ENCODE measurements at places on chromosomes 16 and 17.
A peak's percentile ranks its signal among the peaks of the same experiment; 100 is the strongest.

DNA sequence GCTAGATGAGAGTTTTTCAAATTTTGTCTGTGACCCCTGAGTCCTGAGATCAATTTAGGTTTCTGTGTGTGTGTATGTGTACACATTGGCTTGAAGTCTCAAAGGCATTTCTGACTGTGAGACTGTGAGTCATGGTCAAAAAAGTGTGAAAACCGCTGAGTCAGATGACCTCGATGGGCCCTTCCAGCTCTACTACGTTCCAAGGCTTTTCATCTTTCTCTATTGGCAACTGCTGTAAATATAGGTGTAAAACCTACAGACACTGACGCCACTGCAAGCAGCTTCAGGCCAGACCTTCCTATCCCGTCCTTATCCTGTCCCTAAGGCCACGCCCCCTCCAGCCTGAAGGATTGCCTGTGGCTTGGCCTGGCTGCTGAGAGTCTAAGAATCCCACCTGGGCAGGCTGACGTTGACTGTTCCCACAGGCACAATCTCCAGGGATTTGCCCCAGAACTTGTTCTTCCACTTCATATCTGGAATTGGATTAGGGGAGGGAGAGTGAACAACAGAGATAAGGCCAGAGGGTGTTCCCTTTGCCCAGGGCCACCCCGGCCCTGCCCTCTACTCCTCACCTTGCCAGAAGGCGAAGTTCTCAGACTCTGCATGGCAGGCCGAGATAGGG, 11.3 kb downstream of the OSBPL7 start:
- no peak for DNase-seq

DNA sequence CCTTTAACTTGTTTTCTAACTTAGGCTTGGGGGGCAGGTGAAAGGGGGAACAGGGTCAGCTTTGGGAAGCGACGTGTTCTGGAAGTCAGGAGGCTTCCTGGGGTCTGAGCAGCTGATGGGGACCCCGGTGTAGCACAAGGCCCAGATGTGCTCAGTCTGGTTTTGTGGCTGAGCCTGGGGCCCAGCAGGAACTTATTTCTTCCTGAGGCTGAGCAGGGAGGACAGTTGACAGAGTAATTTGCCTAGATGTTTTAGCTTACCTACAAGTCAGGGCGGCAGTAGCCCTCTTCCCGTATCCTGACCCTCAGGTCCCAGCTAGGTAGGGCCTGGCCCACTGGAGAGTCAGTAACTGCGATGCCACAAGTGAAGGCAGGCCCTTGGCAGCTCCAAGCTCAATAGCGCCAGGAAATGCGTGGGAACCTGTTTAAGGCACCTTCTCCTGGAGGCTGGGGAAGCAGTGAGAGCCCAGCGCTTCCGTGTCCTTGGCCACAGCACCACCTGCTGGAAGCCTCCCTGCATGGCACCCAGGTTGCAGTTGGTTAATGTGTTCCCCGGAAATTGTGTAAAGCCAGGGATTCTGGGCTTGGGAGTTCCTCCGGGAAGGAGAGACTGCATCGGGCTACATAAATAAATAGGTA, 5.2 kb downstream of the CCR7 start:
- peak; percentile 71 for DNase-seq

DNA sequence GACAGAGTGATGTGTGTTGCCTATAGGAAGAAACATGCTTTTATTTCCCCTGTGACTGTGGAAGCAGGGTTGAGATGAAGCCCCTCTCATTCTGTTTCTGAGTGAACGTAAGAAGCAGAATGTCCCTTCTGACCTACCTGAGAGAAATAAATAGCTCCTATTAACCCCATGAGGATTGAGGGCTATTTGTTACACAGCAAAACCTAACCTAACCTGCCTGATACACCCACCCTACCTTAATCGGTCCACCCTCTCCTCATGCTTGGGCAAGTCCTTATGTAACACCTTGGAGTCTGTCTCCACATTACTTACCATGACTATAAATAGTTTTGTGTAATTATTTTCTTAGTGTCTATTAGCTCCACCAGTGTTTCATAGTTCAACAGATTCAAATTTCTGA, 41.9 kb downstream of the SALL1 start:
- DNase-seq = no peak

DNA sequence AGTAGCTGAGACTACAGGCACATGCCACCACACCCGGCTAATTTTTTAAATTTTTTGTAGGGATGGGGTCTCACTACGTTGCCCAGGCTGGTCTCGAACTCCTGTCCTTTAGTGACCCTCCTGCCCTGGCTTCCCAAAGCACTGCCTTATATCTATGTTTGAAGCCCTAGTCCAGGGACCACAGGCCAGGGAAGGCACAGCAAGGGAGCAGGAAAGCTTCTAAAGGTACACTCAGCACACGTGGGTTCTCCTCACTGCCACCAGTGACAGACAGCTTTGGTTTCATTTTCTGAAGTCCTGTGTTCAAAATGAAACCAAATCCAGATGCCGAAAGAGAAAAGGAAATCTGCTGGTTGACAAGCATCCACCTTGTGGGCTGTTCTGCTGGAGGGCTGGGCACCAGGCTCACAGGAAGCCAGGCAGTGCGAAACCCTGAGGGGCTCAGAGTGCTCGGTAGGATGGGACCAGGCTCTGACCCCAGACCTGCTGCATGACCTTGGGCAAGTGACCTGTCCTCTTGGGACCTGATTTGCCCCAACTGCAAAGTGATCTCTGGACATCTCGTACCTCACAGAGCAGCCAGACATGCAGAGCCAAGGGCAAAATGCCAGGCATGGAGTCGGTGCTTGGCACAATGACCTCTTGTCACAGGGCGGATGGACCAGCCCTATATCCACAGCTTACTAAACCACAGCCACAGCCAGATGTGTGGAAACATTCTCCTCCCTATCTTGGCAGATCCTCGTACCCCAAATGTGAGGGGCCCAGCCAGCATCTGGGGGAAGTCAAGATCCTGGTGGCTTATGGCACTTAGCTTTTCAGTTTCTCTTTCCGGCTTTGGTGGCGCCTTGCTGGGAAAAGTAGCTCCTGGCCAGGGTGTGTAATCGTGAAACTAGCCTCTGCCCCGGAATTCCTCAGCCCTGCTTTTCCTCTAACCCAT, 2.8 kb upstream of the SOCS1 start:
- no peak for DNase-seq

- DNase-seq = no peak
Measured at GRCh38 chr16:66369055-66369592, 2.6 kb downstream of the CDH5 start.

DNA sequence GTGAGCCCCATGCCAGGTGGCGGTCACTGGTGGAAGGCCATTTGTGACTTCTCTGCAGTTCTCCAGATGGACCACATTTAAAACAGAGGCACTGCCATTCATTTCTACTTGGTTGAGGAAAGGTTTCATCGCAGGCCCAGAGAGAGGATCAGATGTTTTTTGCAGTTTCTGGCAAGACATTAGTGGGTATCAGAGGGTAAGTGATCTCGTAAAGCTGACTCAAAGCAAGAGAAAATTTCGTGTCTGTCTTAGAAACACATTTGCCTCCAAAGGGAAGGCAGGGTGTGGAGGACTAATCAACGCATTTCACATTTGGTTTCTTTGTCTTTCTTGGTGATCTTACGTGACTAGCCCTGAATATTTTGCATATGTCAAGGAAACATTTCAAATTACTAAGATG, 81.8 kb downstream of the PRKCB start:
- no peak for DNase-seq

- no peak for DNase-seq
Measured at GRCh38 chr17:49513044-49513395, 17.9 kb downstream of the NGFR start.

GRCh38 chr16:9302072-9302471, 210.6 kb downstream of the HAPSTR1 start:
- no peak for DNase-seq

GRCh38 chr16:56743840-56744239, 13.9 kb downstream of the NUP93 start:
- no peak for DNase-seq

DNA sequence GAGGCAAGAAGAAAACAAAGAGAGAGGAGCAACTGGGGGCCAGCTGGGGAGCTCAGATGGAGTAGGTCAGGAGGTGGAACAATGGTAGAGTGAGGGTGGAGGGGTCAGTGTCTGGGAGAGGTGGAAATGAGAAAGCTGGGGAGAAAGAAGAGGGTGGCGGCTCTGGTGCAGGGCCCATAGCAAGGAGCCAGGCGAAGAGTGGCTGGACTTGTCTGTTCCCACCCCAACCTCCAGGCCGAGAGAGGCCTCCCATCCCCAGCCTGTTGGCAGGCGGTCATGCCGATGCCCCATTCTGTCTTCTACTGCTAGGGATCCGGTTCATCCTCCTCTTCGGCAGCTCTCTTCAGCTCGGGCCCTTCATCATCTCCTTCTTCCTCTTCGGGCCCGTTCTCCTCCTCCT, 31.3 kb downstream of the AP1G1 start:
- DNase-seq = no peak

DNA sequence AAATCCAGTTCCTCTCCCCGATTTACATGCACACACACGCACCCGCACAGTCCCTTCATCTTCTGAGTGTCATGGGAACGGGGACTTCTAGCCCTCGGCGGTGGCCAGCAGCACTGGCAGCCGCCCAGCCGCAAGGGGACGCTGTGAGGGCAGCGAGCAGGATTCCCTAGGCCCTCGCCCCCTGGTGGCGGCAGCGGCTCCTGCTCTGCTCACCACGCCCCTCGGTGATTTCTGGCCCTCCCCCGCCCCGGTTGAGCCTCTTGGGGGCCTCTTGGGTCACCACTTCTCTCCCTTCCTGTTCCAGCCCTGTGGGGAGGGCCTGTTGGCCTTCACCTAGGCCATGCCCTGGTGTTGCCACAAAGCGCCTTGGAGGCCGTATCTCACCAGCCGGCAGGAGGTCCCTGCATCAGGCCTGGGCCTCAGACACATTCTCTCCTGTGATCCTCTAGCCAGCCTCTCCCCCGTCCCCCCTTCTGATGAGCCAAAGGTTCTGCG, 75.2 kb upstream of the KSR1 start:
- peak; percentile 70 for DNase-seq

DNA sequence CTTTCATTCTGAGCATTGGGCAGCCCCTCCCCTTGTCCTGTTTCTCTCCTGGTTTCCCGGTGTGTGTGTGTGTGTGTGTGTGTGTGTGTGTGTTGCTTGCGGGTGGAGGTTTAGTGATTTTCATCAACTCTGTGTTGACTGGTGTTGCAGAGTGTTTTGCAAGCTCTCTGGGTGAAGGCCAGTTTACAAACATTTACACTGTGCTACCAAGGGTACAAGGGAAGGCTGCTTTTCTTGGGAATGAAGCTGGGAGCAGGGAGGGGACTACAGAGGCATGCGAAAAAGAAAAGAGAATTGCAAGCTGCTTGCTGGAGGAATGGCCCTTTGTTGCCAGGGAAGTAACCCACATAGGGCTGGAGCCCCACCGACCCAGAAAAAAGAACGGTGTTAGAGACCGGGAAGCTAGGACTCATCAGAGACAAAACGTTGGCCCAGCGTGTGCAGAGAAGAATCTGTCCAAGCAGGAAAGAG, 29.6 kb downstream of the HS3ST3B1 start:
- no peak for DNase-seq

DNA sequence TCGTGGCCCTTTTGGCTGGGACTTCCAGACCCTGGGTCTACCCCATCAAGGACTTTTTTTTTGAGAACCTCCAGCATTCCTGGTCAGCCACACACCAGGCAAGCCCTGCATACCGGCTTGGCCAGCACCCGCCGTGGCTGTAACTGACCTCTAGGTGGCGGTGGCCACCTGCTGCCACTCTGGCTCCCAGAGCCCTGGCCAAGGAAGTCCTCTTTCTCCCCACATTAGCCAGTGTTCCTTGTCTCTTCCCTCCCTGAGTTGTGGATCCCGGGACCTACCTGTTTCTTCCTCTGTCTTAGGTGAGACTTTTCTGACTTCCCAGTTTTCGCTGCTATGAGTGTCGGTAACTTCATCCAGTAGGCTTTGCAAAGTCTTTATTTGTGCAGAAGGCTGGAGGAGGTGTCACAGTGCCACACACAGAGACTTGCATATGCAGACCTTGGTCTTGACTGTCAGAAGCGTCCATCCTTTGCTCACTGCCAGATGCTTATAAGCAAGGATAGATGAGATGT, 348.3 kb downstream of the CPPED1 start:
- DNase-seq = peak; percentile 24

GRCh38 chr16:12794486-12795387, 8.9 kb downstream of the CPPED1 start:
- DNase-seq = no peak

- no peak for DNase-seq
Measured at GRCh38 chr17:9465210-9465921, 110.3 kb downstream of the STX8 start.

GRCh38 chr17:27778183-27778582, 22.1 kb downstream of the NOS2 start:
- no peak for DNase-seq

DNA sequence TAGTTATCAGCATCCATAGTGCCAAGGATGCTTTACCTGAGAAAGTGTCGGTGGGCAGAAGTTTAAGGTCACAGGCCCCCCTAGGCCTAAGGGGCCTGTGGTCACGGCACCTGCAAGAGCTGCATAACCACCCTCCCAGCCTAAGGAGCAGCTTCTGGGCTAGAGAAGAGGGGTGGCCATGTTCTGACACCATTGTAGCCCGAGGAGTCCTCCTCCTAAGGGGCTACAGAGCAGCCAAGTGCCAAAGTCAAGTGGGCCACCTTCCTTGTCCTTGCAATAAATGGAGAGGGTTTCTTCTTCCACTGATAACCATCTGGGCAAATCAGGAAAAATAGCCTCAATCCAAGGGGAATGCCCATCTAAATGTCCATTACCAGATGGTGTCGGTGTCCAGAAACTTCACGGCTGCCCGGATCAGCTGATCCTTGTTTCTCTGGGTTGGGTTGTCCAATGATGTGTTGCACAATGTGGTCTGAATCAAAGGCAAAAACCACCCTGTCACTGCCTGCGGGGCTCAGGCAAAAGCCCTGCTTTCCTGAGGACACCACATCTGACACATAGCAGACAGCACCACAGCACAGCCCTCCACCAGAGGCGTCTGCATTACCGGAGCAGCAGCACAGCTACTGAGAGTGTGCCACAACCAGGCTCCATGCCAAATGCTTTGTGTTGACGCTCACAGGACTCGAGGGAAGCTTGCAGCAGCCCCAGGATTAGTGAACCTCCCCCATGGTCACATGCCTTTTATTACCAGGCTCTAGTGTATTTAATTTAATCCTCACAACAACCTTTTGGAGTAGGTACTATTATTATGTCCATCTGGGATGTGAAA, 12.8 kb downstream of the ATPAF2 start:
- no peak for DNase-seq

DNA sequence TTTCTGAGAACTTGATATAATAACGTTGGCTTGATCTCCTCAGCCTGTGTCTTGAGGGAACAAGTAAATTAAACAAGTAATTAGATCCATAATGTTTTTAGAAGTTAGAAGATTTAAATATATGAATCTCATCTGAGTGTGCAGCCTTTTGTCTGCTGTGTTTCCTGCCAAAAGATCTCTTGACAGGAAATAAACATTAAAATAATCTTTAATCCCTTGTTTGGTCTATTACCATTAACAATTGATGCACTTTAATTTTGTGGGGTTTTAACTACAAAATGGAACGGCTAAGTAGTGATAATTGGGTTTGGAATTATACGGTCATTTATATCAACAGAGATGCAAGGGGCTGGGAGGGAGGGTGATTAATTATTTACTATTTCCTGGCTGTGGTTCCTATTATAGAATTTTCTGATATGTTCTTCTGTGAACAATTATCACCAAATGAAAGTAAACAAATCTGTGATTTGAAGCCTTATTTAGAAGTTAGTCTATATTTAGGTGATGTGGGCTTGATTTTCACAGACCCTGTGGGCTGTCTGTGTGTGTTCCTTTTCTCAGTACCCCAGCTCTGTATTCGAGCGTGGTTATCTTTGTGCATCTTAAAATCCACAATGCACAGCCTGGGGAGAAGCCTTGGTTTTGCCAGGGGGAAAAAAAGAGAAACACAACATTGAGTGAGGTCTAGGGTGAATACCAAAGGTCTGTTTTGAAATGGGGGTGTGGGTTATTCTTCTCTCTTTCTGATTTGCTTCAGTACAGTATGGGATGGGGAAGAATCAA, 556.1 kb downstream of the WWOX start:
- DNase-seq = no peak
